RPMI8226 (cell line): ENCODE measurements at places on chromosomes 11 and 22.

GRCh38 chr11:65945430-65945911 lies at the start of gene TSGA10IP:
Gene TSGA10IP, plus strand, starts transcription at chr11:65945480. Its CDS starts 196 bp downstream, at chr11:65945676.
- DNase-seq: no peak

GRCh38 chr11:10441652-10442503 lies 13.2 kb upstream of the AMPD3 start:
- DNase-seq: no peak

- DNase-seq: no peak
These were observed 386.9 kb downstream of the ETS1 start for GRCh38 chr11:128200467-128200866.

- no peak for DNase-seq
These were observed 1456.3 kb downstream of the BRD1 start for GRCh38 chr22:48371391-48371790.

DNA sequence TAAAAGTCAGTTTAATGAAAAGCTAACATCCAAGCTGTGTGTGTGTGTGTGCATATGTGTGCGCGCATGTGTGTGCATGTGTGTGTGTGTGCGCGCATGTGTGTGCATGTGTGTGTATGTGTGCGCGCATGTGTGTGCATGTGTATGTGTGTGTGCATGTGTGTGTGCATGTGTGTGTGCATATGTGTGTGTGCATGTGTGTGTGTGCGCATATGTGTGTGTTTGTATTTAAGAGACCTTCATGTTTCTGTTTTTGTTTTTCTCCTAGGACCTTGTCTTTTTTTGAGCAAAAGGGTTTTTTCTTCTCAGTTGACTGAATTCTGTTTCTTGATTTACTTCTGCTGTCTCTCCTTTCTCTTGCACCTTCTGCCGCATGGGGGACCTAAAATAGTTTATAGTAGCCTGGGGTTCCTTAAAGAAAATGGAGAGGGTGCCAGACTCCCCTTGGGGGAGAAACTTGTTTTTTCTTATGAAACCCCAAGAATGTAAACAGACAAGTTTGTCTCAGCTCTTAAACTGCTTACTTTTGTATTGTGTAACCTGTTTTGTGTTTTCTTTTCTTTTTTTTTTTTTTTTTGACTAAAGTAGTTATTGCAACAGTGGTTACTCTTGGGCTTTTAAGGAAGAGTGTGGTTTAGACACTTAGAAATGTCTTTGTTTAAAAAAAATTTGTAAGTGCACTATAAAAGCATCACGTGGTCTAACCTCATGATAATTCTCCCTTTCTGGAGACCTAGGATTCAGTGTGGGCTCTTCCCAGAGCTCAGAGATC lies 53.0 kb downstream of the OSBPL5 start:
- no peak for DNase-seq

GRCh38 chr11:59281177-59281576 lies 68.5 kb upstream of the MPEG1 start:
- DNase-seq: no peak

- DNase-seq: no peak
These were observed 52.7 kb upstream of the MYEOV start for GRCh38 chr11:69241075-69241740.

GRCh38 chr11:36295926-36296325 lies at the start of gene PRR5L:
Gene PRR5L, plus strand, starts transcription at chr11:36296288. Its CDS starts 104,834 bp downstream, at chr11:36401122.
- no peak for DNase-seq

DNA sequence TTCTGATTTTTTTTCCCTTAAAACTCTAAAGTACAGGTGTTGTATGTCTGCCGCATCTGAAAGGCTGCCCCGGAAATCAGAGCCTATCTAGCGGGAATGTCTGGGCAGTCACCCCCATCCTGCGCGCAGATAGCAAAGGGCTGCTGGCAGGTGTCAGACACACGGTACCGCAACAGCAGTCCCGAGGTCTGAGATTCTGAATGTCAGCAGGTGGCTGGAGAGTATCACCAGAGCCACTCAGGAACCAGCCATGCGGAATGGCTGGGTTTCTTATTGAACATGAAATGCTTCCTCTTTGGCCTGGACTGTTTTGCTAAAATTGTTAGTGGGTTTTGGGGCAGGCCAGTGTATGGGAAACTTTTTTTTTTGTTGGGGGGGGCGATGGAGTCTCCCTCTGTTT lies 53.3 kb downstream of the CERK start:
- no peak for DNase-seq

DNA sequence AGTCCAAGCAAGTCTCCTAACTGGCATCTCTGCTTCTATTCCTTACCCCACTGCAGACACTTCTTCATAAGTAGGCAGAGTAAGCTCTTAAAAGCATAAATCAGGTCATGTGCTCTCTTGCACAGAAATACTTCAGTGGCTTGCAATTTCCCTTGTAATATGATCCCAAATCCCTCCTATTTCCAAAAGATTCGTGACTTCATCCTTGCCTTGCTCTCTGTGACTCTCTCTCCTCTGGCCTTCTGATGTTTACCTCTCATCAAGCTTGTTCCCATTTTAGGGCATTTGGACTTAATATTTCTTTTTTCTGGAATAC lies 37.4 kb upstream of the NCR3LG1 start:
- DNase-seq: no peak

GRCh38 chr11:48244804-48245203 lies at the start of gene OR4X2:
Gene OR4X2, plus strand, starts transcription at chr11:48245104. Its CDS starts 0 bp downstream, at chr11:48245104.
- no peak for DNase-seq
